ENCODE measurements at places on chromosomes 11 and 22. TPM values are rescaled to one million over a fixed set of nuclear protein-coding genes. Genes with fewer than 3 reads are reported as not detected.

Gene LRRC32
- total RNA-seq = 27.3 TPM

Gene SLC22A6
- not detected for total RNA-seq

Gene RBMXL2
- total RNA-seq = not detected

Gene HTR3B
- not detected for total RNA-seq

Gene OR52B2
- total RNA-seq = not detected

- no peaks in the 10 kb centered on the region for H3K27me3 ChIP-seq
- peak; percentile 86 for DNase-seq
- peak within 1 kb of the TSS; percentile 65 for H3K4me3 ChIP-seq
- H3K27ac ChIP-seq = peak within 1 kb of the TSS; percentile 70
- no peaks in the 10 kb centered on the region for H3K36me3 ChIP-seq
- no peaks in the 10 kb centered on the region for H3K4me1 ChIP-seq
Observed at GRCh38 chr22:24592851-24593558, at the start of gene LRRC75B. TSS of gene LRRC75B (minus strand) at chr22:24593073. CDS start at chr22:24593039, 34 bp downstream.

DNA sequence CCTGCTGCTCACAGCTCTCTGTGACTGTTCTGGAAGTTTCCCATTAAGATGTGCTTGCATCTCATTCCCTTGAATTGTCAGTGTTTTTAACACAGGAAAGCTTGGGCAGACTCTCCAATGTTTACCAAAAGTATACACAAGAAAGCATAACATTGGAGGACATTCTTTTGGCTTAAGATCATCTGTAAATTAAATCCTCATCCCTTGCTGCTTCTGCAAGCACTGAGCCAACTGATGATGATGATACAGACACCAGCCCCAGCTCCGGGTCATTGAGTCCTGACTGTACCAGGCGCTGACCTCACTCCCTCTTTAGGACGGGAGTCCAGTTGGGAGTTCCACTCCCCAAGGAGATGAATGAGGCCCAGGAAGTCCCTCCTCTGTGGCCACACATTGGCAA lies 23.8 kb downstream of the CD82 start:
- H3K36me3 ChIP-seq = peaks cover 9% of the 10 kb centered on the region
- no peak overlapping the region for H3K4me3 ChIP-seq
- H3K27ac ChIP-seq = no peak overlapping the region
- H3K27me3 ChIP-seq = no peaks in the 10 kb centered on the region

DNA sequence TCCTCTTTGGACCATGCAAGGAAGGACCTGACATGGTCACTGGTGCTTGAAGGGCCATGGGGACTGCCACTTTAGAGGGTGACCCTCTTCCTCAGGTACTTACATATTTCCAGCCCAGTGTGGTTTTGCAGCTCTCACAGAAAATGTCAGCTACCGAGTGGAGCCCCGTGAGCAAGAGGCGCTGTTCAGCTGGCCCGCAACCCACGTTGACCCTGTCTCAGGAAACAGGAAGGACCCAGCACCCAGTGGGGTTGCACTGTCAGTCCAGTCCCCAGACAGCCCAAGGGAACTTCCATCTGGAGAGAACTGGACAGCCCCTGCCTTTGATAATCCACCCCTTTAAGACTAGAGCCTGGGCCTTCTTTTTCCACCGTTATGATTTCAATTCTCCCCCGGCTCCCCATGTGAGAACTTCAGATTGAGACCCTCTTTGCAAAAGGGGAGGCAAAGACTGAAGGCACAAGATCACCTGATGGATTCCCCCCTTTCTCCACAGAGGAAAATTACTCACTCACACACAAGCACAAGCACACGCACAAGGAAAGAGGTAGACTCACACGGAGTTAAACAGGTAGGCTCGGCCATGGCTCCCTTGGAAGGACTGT lies 3.4 kb downstream of the YPEL4 start:
- no peak overlapping the region for H3K4me3 ChIP-seq
- H3K27ac ChIP-seq = peak overlapping the region; percentile 15
- H3K36me3 ChIP-seq = no peaks in the 10 kb centered on the region
- peaks cover 39% of the 10 kb centered on the region for H3K27me3 ChIP-seq
- H3K4me1 ChIP-seq = peaks cover 55% of the 10 kb centered on the region

- H3K4me3 ChIP-seq = no peak overlapping the region
- H3K27ac ChIP-seq = no peak overlapping the region
- peaks cover 19% of the 10 kb centered on the region for H3K4me1 ChIP-seq
- H3K27me3 ChIP-seq = no peaks in the 10 kb centered on the region
- no peak for DNase-seq
Observed at GRCh38 chr11:67024966-67025365, 2.0 kb downstream of the SYT12 start.

DNA sequence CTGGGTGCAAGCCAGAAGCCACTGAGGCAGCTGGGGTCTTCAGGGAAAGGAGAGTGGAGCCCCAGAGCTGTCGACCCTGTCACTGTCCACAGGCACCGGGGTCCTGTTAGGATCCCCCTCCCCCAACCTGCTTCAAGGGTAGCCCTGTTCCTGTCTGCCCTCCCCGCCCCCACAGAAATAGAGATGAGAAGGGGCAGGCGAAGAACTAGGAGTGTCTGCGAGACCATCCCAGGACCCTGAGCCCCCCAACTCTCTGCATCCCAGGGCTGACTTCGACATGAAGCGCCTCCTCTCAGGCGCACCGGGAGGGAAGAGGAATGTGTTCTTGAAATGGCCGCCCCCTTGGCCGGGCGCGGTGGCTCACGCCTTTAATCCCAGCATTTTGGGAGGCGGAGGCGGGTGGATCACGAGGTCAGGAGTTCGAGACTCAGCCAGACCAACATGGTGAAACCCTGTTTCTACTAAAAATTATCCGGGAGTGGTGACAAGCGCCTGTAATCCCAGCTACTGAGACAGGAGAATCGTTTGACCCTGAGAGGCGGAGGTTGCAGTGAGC lies 607 bp upstream of the ZNF70 start:
- H3K27ac ChIP-seq = peak overlapping the region; percentile 92
- H3K4me1 ChIP-seq = peaks cover 11% of the 10 kb centered on the region
- H3K36me3 ChIP-seq = no peaks in the 10 kb centered on the region
- H3K27me3 ChIP-seq = no peaks in the 10 kb centered on the region
- peak overlapping the region; percentile 91 for H3K4me3 ChIP-seq

DNA sequence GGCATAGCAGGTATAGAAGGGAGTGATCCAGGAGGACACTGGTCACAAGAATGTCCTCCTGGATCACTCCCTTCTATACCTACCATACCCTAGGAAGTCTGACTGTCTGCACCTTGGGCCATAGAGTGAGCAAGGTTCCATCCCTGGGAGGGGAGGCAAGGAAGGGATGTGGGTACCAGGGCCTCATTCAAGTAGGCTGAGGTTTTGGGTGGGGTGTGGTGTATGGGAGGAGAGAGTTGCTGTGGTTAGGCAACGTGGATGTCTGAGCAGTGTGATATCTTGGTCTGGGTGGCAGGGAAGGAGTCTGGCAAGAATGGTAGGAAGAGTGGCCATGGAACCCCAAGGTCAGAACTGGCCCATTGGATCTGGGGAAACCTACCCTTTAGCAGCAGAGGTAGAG lies 13.2 kb downstream of the PPFIBP2 start:
- DNase-seq = no peak
- H3K27me3 ChIP-seq = no peaks in the 10 kb centered on the region
- no peak overlapping the region for H3K4me3 ChIP-seq
- no peaks in the 10 kb centered on the region for H3K36me3 ChIP-seq

DNA sequence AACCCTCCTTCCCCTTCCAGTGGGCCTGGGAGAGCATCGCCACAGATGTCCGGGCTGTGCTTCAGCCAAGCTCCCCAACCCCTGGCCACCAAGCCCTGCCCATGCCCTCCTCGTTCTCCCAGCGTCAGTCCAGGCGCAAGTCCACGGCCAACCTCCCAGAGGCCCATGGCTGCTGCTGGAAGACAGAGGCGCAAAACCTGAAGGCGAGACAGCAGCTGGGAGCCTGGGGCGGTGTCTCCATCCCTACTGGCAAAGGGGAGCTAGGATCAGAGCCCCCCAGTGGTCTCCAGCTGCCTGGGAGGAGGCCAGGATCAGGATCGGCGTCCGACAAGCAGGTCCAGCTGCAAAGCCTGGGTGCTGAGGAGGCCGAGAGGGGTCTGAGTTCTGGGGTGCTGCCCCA lies 1.9 kb downstream of the TSGA10IP start:
- H3K27me3 ChIP-seq = peaks cover 6% of the 10 kb centered on the region
- H3K4me3 ChIP-seq = no peak overlapping the region
- no peaks in the 10 kb centered on the region for H3K4me1 ChIP-seq
- H3K36me3 ChIP-seq = no peaks in the 10 kb centered on the region

DNA sequence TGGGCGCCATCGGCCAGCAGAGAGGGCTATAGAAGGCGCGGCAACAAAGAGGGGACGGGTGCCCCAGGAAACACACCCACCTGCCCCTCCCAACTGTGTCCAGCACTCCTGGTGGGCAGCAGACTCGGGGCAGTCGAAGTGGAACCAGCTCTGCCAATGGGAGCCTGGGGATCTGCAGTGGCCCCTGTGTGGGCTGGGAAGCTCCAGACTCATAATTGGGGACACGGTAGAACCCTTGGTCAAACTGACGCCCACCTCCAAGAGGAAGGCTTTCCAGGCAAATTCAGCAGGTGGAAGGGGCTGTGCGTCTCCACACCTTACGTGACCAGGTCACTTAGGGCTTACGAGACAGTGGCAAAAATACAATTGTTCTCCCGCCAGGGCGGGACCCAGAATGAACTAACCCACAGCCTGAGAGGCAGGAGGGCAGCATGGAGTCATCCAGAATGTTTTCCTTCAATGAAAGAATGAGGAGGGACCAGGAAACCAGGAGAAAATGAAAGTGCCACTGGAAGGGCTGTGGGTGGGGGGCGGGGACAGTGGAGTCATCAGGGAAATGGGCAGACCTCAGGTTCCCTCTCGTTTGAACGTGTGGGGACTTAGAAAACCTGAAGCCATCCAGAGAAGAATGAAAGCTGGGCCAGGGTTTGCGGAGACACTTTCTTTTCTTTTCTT lies 53.2 kb upstream of the SHANK2 start:
- H3K4me1 ChIP-seq = no peaks in the 10 kb centered on the region
- H3K36me3 ChIP-seq = no peaks in the 10 kb centered on the region
- no peak overlapping the region for H3K4me3 ChIP-seq
- DNase-seq = no peak
- peaks cover 5% of the 10 kb centered on the region for H3K27me3 ChIP-seq
- no peak overlapping the region for H3K27ac ChIP-seq

GRCh38 chr11:74648894-74649293 lies 56.5 kb downstream of the POLD3 start:
- no peak overlapping the region for H3K27ac ChIP-seq
- DNase-seq = no peak
- H3K27me3 ChIP-seq = no peaks in the 10 kb centered on the region
- H3K4me3 ChIP-seq = no peak overlapping the region
- no peaks in the 10 kb centered on the region for H3K4me1 ChIP-seq
- H3K36me3 ChIP-seq = no peaks in the 10 kb centered on the region

- H3K4me1 ChIP-seq = peaks cover 13% of the 10 kb centered on the region
- H3K4me3 ChIP-seq = no peak overlapping the region
- DNase-seq = no peak
- no peaks in the 10 kb centered on the region for H3K27me3 ChIP-seq
- peaks cover 80% of the 10 kb centered on the region for H3K36me3 ChIP-seq
Observed at GRCh38 chr22:17876306-17876831, 102.1 kb upstream of the BID start.
